ENCODE measurements at places on chromosomes 16 and 17.

- no peak for DNase-seq
Observed at GRCh38 chr17:60712675-60713074, 35.0 kb downstream of the BCAS3 start.

DNA sequence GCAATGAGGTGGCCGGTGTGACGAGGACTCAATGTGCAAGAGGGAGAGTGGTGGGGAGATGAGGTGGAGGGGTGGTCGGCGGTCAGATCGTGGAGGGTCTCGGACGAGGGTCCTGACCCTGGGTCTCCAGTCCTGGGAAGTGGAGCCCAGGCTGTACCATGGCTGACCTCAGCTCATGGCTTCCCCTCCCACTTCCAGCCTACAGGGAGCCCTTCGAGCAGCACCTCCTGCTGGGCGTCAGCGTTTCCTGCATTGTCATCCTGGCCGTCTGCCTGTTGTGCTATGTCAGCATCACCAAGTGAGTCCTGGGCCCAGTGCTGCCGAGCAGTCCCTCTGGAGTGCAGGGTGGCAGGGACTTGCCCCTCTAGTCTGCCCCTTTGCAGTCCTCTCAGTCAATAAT is 41.8 kb downstream of the IL4R start:
- peak; percentile 7 for DNase-seq

- DNase-seq = no peak
Observed at GRCh38 chr17:17877529-17878358, 41.0 kb upstream of the SREBF1 start.

DNA sequence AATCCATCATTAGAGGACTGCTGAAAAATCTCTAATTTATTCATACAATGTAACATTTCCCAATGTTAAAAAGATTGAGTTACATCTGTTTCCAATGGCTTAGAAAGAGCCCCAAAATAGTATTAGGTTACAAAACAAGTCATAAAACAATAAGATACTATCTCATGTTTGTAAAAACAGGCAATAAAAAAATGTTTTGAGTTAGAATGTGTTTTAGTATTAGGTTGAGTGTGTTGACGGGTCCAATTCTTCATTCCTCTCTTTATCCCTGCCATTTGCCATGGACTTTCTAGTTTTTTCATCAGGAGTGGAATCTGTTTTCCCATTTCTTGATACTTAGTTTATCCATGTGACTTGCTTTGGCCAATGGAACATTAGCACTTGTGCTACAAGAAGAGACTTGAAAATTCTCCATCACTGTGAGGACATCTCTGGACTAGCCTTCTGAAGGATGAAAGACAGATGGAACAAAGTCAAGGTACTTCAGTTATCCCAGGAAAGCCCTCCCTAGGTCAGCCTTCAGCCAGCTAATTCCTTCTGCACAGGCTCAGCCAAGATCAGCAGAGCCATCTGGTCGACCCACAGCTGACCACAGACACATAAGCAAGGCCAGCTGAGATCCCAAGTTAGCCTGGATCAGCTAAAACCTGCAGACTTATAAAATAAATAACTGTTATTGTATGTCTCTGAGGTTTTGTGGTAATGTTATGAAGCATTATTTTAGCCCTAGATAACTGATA is 83.3 kb downstream of the HS3ST3A1 start:
- no peak for DNase-seq

DNA sequence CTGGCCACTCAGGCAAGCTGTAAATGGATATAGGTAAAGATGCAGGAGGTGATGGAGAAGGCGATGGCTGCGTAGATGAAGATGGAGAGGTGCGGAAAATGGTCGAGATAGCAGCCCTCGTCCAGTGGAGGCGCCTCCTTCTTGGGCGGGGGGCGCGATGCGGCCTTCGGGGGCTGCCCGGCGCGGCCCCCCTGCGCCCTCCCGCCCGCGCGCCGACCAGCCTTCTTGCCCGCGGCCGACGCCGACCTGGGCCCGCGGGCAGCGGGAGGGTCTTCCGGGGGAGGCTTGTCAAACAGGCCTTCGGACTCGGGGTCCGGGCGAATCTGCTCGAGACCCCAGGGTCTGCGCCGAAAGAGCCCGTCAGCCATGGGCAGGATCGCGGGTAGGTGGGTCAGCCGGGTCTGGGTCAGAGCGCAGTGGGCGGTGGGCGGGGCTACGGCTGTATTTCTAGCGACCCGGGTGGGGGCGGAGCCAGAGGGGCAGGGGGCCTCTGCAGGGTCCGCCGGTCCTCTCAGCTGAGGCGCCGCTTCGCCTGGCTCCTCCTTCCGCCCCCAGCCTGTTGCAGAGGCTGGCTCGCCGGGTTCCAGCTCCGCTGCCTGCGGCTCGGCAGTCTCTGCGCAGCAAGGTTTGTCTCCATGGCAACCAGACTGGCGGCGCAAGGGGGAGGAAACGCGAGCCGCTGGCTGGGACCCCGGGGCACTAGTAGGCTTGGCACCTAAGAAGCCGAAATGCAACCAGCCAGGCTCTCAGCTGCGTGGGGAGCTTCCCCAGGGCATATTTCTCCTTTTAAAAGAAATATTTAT is 14.4 kb downstream of the MIS12 start:
- peak; percentile 84 for DNase-seq

DNA sequence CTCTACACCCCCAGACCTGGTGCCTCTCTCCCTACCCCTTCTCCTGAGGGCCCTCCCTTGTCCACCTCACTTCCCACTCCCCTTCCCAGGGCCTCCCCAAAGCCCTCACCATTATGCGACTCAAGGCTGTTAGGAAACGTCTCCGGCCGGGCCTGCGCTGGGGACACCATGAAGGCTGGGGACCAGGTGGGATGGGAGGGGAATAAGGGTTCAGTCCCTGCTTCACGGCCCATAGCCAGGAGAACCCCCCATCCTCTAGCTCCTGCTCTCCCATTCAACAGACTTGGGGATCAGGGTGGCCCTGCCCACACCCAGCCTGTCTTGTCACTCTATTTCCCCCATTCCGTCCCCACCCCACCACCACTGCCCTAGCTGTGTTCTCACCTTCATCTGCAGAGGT is 2.1 kb downstream of the NEURL4 start:
- DNase-seq = no peak

- DNase-seq = no peak
Observed at GRCh38 chr17:70138291-70138865, 31.0 kb upstream of the KCNJ2 start.

DNA sequence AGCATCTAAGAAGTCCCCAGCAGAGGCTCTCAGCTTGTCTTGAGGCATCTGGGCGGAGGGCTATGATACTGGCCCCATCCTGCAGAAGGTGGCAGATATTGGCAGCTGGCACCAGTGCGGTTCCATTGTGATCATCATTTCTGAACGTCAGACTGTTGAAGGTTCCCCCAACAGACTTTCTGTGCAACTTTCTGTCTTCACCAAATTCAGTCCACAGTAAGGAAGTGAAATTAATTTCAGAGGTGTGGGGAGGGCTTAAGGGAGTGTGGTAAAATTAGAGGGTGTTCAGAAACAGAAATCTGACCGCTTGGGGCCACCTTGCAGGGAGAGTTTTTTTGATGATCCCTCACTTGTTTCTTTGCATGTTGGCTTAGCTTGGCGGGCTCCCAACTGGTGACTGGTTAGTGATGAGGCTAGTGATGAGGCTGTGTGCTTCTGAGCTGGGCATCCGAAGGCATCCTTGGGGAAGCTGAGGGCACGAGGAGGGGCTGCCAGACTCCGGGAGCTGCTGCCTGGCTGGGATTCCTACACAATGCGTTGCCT is at the start of gene CIITA:
TSS of gene CIITA (plus strand) at position 404 of the 543 bp plus-strand sequence. CDS start at position 533, 129 bp downstream.
- peak; percentile 10 for DNase-seq

GRCh38 chr16:52069866-52070265 is 477.1 kb downstream of the TOX3 start:
- DNase-seq = peak; percentile 91

DNA sequence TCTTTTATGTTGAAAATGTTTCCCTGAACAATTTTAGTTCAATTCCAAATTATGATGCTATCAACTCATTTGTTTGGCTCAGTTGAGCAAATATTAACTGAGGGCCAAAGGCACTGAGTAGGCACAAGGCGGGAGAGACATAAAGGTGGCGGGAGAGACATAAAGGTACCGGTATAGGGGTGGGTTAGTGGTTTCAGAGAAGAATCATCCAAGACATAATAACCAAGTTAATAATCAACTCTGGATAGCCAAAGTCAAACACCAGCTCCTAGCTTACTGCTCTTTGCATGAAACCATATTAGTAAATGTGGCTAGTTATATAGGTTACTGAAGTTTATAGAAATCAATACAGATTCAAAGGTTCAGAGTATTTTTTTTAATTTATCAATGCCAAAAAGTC is 91.7 kb downstream of the RPGRIP1L start:
- DNase-seq = peak; percentile 59

GRCh38 chr17:21029515-21029914 is 13.3 kb downstream of the USP22 start:
- DNase-seq = no peak

DNA sequence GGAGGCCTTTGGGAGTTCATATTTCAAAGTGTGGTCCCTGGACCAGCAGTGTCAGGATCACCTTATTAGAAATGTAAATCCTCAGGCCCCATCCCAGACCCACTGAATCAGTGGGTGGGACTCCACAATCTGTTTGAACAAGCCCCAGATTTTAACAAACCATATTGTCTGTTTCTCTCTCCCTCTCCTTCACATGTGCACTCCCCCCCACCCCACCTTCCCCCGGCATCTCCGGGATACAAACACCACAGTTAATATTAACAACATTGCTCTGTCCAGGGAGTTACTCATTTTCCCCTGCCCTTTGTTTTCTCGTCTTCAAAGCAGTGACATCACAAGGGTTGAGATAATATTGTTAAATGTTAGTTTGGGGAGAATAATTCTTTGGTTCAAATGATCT is 127.3 kb downstream of the KATNIP start:
- no peak for DNase-seq

GRCh38 chr17:61799812-61800484 is 63.4 kb downstream of the BRIP1 start:
- DNase-seq = no peak

GRCh38 chr17:6936370-6937028 is 59.4 kb upstream of the ALOX12 start:
- DNase-seq = no peak

DNA sequence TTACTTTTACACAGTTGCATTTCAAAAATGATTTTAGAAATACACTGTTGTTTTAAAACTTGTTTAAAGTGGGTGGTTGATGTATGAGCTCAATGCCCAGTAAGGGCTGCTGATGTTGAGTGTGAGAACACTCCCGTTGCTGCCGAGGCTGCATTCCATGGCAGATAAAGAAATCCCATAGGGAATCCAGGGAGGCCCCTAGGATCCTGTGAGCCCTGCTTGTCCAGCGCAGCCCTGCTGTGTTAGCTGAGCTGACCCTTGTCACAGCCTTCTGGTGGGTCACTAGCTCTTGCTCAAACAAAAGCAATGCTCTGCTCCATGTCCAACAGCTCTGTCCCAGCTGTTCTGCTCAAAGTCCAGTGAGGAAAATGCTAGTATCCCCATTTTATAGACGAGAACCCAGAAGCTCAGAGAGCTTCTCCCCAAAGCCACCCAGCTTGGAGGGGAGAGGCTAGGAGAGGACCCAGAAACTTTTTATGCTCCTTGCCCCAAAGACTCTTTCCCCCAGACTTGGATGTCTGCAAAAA is 18.6 kb upstream of the COL1A1 start:
- DNase-seq = no peak

DNA sequence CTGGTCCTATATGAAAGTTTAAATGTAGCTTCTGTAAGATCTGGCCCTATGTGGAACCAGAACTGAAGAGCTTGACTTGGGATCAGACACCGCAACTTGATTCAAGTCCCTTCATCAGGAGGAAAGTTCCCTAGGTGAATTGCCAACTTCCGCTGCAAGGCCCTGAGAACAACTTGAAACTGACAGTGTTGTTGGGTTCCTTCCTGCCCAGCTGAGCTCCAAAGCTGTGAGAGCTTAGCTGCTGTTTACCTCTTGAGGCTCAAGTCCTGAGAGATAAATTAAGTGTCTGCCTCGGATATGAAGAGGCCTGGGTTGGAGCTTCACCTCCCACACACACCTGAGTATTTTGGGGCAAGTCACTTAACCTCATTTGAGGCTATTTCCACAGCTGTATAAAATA is 44.7 kb downstream of the REXO5 start:
- no peak for DNase-seq

DNA sequence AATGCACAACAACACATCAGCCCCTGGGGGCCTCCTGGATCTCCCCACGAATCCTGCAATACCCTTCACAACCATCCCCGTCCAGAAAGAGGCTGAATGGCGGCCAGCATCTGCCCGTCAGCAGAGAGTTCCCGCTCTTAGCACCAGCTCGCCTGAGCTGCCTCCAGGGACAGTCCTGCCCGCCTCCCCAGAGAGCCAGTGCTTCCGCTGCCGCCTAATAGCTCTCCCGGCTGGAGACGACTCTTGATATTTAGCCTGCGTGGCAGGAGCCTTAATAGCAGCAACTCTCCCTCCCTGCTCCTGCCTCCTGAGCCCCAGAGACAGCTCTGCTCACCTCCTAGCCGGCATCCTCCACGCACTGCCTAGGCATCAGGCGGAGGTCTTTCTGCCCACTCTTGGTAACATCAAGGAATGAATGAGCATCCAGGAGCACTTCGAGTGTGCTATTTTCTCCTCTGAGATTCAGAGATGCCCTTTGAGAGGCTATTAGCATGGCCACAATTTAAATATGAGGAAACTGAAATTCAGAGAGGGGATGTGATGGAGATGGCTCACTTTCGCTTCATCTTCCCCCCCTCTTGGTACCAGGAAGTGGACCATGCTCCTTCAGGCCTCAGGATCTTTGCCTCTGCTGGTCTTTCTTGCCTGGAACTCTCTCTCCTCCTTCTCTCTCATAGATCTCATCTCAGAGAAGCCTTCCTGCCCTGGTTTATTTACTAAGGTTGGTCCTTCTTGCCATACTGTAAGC is 67.9 kb downstream of the RAI1 start:
- DNase-seq = no peak

DNA sequence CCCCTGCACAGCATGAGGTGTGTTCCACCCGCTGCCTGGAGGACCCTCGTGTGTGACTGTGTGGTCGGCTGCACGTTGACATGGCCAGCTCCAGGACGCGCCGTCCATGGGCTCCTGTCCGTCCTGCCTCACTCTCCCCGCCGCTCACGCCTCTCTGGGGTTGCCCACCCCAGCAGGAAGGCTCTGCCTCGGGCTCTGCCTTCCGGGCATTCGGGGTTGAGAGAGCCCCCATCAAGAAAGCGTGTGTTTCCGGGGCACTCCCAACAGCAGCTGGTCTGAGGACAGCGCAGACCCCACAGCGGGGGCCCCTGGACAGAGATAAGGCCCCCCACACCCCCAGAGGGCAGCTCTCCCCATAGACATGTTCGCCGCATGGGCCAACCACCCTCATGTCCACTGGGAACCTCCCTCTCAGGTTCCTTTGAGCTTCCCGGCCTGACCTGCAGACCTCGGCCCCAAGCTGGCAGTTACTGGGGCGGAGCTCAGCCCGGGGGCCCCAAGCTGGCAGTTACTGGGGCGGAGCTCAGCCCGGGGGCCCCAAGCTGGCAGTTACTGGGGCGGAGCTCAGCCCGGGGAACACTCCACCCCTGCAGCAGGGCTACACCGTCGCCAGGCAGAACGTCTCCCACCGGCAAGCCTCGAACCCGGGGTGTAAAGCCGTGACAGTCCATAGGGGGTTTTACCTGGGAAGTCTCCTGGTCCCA is 8.4 kb upstream of the PIEZO1 start:
- no peak for DNase-seq

GRCh38 chr17:9241371-9241712 is 220.0 kb downstream of the NTN1 start:
- DNase-seq = no peak

All from DMS53 (cell line).